Forelimb muscle (tissue), 1 donor: ENCODE measurements at places on chromosomes 3 and 15.

- no peak for DNase-seq
Observed at GRCh38 chr3:157650172-157650571, 147.0 kb upstream of the VEPH1 start.

DNA sequence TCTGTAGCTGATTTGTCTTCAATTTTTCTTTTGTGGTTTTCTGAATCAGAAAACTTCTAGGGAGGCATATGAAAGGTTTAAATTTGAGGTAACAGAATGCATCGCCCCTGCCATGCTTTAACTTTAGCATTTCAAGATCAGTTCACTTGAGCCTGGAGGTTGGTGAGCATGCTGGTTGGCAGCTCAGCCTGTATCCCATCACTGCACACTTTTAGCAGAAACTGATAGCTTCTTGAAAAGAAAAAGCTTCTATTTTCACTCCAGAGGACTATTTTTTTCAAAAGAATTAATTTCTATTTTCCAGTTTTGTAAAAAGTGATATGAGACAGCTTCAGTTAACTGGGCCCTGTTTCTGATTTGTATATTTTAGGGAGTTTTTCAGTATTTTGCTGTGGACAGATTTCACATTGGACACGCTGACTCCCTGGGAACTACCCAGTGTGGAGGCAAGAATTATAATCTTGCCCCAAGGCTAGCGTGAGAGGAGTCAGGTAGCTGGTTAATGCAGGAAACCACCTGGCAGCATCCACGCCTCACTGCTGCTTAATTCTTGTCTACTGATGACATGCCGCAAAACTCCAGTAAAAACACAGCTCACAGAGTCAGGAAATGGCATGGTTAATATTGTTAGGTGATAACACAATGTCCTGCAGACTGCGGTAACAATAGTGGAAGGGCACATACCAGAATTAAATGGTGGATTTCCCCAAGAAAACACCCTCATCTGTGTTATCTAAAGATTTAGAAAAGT is 71.4 kb downstream of the DUT start:
- DNase-seq, result no peak

DNA sequence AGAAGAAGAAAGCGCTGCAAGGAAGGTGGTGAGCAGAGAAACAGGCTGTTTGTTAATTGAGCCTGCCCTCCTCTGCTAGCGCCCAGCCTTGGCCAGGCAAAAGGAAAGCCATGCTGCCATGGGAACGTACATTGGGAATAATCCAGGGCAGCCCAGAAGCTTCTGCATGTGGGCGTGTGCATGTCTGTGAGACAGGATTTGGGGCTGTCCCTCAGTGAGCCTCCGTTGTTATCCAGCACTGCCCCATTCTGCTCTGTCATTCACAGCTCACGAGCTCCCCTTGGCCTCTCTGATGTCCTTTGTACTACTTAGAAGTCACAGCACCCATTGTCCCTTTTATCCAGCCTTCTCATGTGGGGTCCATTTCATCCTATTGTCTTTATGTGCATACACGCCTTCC is 239.1 kb upstream of the ROPN1 start:
- DNase-seq, result no peak

DNA sequence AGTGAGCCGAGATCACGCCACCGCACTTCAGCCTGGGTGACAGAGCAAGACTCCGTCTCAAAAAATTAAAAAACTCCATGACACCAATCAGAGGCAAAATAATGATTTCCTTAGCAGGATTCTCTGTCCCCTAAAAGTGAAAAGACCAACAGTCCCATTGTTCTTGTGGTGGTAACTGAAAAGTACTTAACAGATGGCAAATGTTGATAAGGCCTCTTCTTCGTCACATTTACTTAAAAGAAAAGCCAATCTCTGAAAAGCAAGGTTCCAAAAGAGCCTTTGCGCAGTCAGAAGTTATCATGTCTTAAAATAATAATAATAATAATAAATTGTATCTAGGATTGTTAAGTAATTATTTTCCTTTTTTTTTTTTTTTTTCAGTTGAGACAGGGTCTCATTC is 56.0 kb upstream of the TASOR start:
- DNase-seq, result no peak

DNA sequence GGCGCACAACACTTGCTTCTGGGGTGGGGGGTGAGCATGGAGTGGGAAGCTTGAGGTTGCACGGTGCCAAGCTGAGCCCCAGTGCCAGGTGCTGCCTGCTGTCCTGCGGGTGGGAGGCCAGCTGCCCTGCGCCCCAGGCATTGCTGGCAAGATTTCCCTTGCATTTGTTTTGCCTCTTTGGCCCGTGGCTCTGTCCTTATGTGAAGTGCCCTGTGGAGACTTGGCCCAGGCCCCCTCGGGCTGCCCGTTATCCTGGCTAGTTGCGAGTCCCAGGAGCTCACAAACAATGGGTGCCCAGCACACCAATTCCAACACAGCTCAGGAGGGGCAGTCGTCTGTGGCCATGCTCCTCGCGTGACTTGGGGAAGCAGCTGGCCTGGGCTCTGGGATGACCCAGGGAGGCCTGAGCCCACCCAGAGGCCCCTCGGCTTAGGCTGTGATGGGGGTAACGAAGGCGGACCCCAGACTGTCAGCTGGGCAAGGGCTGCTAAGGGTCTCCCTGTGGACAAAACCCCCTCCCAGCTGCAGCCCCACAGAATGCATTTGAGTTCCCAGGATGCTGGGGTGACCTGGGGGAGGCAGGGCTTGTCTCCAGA is 5.9 kb downstream of the C3orf22 start:
- DNase-seq, result no peak

DNA sequence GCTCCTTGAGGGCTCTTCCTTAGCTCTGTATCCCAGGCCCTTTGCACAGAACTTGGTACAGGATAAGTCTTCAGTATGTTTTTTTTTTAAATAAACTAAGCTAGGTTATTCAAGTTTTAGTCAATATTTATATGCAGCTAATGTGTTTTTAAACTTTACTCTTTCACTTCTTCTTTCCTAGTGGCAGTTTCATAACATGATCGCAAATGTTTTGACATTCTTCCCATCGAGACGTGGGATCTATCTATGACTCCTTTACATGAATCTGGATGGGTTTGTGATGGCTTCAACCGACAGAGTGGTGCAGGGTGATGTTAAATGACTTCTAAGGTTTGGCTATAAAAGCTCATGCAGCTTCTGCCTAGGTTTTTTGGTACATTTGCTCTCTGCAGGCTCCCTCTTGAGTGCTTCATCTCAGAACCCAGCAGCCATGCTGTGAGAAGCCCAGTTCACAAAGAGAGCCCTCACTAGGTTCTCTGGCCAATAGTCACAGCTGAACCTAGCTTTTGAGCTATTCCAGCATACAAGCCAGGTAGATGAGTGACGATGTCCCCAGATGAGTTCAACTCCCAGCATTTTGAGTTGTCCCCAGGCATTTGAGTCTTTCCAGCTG is 13.5 kb upstream of the MECOM start:
- DNase-seq, result no peak

DNA sequence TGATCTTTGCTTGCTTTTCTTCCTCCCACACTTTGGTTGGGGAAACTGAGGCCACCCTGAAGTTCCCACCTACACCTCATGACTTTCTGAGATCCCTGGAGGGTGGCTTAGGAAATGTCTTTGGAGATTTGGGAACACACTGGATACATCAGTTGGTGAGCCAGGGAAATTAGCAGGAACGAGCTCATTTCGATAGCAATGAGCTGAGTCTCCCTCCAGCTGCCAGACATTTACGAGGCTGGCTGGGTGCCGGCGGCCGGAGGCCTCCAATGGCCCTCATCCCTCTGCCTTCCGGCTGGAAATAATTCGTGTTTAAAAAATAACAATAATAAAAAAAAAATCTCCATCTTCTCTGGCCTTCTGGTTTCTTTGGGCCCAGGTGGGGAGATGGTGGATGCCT is 38.8 kb downstream of the SMAD6 start:
- DNase-seq, result peak; percentile 64

- DNase-seq, result no peak
Observed at GRCh38 chr3:88263417-88264100, 113.8 kb downstream of the C3orf38 start.

- no peak for DNase-seq
Observed at GRCh38 chr3:5264093-5264600, 76.6 kb downstream of the EDEM1 start.

DNA sequence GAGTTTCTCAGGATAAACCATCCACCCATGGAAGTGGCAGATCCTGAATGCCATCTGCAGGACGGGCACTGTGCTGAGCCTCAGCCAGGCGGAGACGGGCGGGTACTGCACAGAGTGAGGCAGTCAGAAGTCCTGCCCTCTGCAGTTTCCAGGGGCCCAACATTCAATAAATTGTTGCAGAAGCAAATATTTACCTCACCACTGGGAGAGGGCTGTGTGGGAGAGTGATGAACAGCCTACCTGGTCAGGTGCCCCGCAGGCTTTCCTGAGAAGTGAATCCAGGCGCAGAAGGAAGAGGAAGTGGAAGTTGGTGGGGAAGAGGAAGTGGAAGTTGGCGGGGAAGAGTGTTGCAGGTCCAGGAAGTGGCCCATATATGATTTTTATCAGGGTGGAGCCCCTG is 100.8 kb downstream of the SLCO3A1 start:
- DNase-seq, result no peak

DNA sequence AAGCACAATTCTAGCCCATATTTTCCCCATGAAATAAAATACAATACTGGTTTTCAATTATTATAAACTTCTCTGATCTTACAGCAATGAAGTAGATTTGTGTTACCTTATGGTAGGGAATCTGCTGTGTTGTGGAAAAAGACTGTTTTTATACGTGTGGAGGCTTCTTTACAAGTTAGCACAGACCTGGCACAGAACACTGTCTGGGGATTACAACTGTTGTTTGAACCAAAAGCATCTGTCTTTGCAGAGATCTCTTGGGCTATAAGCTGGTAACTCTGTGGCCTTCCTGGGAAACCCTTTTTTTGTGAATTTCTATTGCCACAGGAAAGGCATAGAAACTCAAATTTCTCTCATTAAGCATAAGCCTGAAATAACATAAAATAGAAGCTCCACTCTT is 581.9 kb downstream of the TUSC7 start:
- DNase-seq, result no peak

DNA sequence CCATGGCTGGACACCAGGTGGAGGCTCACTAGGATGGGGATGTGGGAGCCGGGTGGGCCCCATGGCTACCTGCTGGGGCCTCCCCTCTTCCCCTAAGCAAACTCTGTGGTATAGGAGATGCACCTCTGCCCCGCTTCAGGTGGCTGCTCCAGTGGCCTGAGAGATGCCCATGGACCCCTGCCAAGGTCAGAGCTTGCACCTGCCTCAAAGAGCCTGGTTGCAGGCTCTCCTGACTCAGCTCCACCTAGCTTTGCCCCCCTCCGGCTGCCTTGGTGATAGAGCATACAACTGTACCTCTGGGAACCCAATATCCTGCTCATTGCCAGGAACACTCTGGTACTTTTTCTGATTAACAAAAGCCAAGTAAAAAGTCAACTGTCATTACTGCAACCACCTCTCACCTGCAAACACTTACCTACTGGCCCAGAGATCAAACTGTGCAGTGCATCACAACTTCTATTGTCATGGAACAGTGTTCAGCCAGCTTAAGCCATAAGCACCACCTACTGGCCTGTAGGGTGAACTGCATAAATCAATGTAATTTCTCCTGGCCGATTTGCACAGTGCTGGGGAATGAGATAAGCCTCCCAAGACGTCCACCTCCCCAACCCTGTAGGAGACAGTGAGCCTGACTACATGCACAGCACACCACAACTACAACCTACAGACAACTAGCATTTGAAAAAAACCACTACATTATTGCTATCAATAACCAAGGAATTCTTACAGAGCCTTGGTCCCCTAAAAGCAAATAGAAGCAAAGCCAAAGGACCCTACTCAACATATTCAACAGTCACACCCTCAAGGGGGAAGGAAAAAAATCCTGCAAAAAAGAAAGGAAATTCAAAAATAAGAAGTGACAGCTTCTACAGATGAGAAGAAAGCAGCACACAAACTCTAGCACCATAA is 352.4 kb upstream of the ARHGEF26 start:
- DNase-seq, result no peak

DNA sequence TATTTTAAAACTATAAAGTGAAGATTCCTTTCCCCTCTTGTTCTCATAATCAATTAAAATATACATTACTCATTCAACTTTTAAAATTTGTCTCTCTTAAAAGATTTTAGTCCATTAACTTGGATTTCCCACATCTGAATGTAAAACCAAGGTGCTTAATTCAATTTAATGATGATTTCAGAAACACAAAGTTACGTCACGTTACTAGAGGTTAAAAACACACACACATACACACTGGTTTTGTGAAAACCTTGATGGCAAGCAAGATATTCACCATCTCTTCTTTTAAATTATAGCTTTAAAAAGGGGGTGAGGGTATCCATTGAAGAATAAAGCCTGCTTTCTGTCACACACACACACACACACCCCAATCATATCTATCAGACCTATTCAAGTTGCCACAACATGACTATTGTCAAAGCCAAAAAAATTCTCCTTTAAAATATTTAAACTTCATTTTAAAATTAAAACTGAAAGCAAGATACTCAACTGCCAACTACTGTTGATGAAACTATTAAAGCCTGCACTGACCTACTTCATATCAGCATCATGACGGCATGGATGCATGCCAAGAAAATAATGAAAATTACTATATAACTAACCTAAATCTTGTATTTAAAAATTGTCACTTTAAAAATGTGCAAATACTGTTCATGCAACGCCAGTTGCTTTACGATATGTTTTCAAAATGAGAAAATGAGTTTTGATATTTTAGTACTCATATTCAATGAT is 2.1 kb downstream of the RFX7 start:
- no peak for DNase-seq

DNA sequence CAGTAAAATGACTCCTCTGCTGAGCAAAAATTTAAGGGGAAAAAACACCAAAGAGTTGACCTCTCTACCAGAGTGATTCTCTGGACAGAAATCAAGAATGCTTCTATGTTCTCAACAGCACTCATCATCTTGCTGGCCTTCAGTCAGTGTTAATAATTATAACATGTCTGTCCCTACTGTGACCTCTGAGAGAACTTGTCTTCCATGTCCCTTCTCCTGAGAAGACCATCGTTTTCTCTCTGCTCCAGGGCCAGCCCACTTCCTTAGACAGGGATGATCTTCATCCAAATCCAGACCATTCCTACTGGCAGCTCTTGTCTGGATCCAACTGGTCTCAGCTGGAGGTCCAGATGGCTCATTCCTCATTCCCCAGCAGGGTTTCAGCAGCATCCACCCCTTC is 139.0 kb upstream of the NECTIN3 start:
- DNase-seq, result no peak

DNA sequence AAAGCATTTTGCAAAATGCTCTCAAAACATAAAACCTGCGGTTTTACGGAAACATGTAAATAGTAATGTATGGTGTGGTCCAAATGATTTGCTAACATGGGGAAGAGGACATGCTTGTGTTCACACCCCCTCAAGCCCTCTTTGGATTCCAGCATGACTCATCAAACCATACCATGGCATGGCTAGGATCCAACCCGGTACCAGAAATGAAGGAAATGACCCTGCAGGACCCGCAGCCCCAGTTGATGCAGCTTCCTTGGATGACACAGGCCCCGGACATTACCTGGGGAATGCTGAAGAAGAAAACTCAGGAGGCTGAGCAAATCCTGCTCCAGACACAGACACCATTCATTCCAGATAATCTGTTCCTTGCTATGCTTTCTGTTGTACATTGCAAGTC is 222.9 kb downstream of the DTWD1 start:
- DNase-seq, result no peak
